ENCODE measurements at places on chromosomes 4 and X. TPM values are rescaled to one million over a fixed set of nuclear protein-coding genes. Genes with fewer than 3 reads are reported as not detected.

Gene CYP2U1
- 8.2 TPM for total RNA-seq

Gene KIAA0232
- 12.9 TPM for total RNA-seq

Gene GLRA2
- not detected for total RNA-seq

Gene GPR78
- total RNA-seq: not detected

Gene PPP2R3B
- total RNA-seq: 24.8 TPM

Gene ARSJ
- total RNA-seq: 40.2 TPM

Gene COL4A6
- 3.4 TPM for total RNA-seq

Gene RAB40A
- under 0.01 TPM for total RNA-seq

Gene FRMD7
- total RNA-seq: not detected

Gene FANCB
- 0.51 TPM for total RNA-seq

Gene ZFP42
- total RNA-seq: 6.5 TPM

Gene TLR3
- total RNA-seq: 5.1 TPM

Gene IRS4
- total RNA-seq: not detected

Gene GPR82
- not detected for total RNA-seq

Gene CLDN2
- total RNA-seq: 2.0 TPM

Gene HADH
- 21.3 TPM for total RNA-seq

Gene MID1IP1
- total RNA-seq: 57.0 TPM

Gene PPARGC1A
- 4.2 TPM for total RNA-seq

Gene SPP1
- 349 TPM for total RNA-seq

Gene PDHA1
- 68.6 TPM for total RNA-seq

Gene CSAG3
- not detected for total RNA-seq

Gene RBM46
- 0.81 TPM for total RNA-seq

Gene BST1
- 18.6 TPM for total RNA-seq

Gene NDNF
- total RNA-seq: 1.6 TPM

Gene RS1
- not detected for total RNA-seq

Gene MAOB
- total RNA-seq: 7.6 TPM

Gene KLF3
- 16.5 TPM for total RNA-seq

Data from mesangial cell (primary cell).